ENCODE measurements at places on chromosomes 11 and 22. TPM values are rescaled to one million over a fixed set of nuclear protein-coding genes. Genes with fewer than 3 reads are reported as not detected.

Gene IFITM1
- 0.28 TPM for total RNA-seq

Gene MMP13
- total RNA-seq = 0.08 TPM

Gene HBD
- total RNA-seq = not detected

Gene TREH
- total RNA-seq = not detected

Gene KCNJ1
- total RNA-seq = not detected

Gene TENM4
- 0.11 TPM for total RNA-seq

Gene CD3D
- not detected for total RNA-seq

Gene FAM180B
- not detected for total RNA-seq

Gene BTBD18
- total RNA-seq = not detected

Gene SNX19
- total RNA-seq = 13.6 TPM

Gene DMC1
- total RNA-seq = 5.0 TPM

Gene TRIM22
- 1.1 TPM for total RNA-seq

Gene GDPD4
- not detected for total RNA-seq

Gene ALG9
- total RNA-seq = 19.2 TPM

Gene ROBO4
- total RNA-seq = not detected

Gene RHBDD3
- total RNA-seq = 27.1 TPM

Gene KIRREL3
- 10.5 TPM for total RNA-seq

Gene NEFH
- total RNA-seq = 0.19 TPM

Gene KCNJ5
- total RNA-seq = 0.05 TPM

Gene PLEKHB1
- total RNA-seq = 0.63 TPM

Gene OR8D1
- total RNA-seq = not detected
